ENCODE measurements at places on chromosomes 6 and 20.

GRCh38 chr20:48285656-48286055 is 500.4 kb upstream of the SULF2 start:
- no peaks in the 10 kb centered on the region for H3K36me3 ChIP-seq
- no peak for DNase-seq
- peaks cover 38% of the 10 kb centered on the region for H3K27me3 ChIP-seq
- H3K4me1 ChIP-seq = no peaks in the 10 kb centered on the region

DNA sequence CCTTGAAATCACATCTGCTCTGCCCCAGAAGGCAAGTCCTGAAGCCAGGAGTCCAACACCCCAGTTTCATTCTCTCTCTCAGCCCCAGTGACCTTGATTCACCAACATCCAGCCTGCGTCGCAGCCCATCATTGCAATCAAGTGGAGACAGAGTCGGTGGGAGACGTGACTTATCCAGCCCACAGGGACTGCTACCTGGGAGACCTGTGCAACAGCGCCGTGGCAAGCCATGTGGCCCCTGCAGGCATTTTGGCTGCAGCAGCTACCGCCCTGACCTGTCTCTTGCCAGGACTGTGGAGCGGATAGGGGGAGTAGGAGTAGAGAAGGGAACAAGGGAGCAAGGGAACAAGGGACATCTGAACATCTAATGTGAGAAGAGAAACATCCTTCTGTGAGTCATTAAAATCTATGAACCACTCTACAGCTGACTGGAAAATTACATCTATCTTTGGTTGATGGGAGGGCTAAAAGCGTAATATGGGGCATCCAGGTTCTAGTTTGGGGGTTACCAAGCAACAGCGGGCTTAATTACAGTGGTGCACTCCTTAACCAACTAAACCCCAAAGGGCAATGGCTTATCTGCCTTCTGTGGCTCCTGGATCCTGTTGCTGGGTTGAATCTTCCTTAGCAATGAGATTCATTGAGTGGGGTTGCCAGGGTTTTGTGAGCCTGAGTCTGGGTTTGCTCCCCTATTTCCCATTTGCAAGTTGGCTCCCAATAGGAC is 2.5 kb downstream of the LY6G6D start:
- H3K4me1 ChIP-seq = no peaks in the 10 kb centered on the region
- H3K36me3 ChIP-seq = no peaks in the 10 kb centered on the region
- no peaks in the 10 kb centered on the region for H3K27me3 ChIP-seq

GRCh38 chr6:155170519-155170918 is 93.3 kb upstream of the CLDN20 start:
- H3K4me3 ChIP-seq = no peak overlapping the region
- no peak overlapping the region for H3K27ac ChIP-seq
- DNase-seq = no peak
- H3K4me1 ChIP-seq = peaks cover 24% of the 10 kb centered on the region

DNA sequence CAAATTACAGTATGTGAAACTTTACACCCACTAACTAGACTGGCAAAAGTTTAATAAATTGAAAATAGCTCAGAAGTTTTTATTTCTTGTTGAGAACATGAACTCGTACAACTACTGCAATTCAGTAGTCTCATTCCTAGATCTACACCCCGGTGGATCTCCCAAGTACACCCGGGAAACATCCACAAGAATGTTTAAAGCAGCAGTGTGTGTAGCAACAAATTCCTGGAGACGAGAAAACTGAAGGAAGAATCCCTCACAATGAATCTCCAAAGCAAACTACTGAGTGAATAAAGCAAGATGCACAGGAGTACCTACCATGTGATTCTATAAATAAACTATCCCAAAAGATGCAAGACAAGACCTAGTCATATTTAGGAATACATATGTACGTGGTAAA is 954.0 kb upstream of the MAP3K7 start:
- H3K4me1 ChIP-seq = no peaks in the 10 kb centered on the region
- no peaks in the 10 kb centered on the region for H3K36me3 ChIP-seq
- DNase-seq = no peak
- H3K4me3 ChIP-seq = no peak overlapping the region
- no peak overlapping the region for H3K27ac ChIP-seq

GRCh38 chr6:131146865-131147264 is 11.6 kb downstream of the AKAP7 start:
- no peaks in the 10 kb centered on the region for H3K27me3 ChIP-seq
- H3K4me3 ChIP-seq = no peak overlapping the region
- H3K4me1 ChIP-seq = no peaks in the 10 kb centered on the region
- no peak for DNase-seq
- peaks cover 14% of the 10 kb centered on the region for H3K36me3 ChIP-seq

- H3K27me3 ChIP-seq = no peaks in the 10 kb centered on the region
- H3K4me3 ChIP-seq = no peak overlapping the region
- no peaks in the 10 kb centered on the region for H3K36me3 ChIP-seq
- H3K4me1 ChIP-seq = no peaks in the 10 kb centered on the region
- no peak overlapping the region for H3K27ac ChIP-seq
Measured at GRCh38 chr6:56772737-56773184, 130.1 kb upstream of the DST start.

DNA sequence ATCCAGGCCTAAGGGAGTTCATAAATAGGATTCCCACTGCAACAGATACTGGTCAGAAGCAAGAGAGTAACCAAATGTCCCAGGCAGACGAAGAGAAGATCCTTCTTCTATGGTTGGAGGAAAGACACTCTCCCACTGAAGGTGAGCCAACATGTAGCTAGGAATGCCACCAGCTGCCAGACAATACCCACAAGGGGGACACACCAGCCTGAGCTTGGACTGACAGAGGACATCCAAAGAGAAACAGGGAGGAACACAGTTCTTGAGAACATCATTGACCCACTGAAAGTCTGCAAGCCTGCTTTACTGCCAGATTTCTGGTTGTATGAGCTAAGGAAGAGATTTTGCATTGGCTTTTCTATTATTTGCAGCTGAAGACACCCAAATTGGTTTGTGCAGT is 80.1 kb downstream of the PXDC1 start:
- peaks cover 13% of the 10 kb centered on the region for H3K27me3 ChIP-seq
- no peaks in the 10 kb centered on the region for H3K36me3 ChIP-seq
- H3K4me3 ChIP-seq = no peak overlapping the region
- DNase-seq = no peak

DNA sequence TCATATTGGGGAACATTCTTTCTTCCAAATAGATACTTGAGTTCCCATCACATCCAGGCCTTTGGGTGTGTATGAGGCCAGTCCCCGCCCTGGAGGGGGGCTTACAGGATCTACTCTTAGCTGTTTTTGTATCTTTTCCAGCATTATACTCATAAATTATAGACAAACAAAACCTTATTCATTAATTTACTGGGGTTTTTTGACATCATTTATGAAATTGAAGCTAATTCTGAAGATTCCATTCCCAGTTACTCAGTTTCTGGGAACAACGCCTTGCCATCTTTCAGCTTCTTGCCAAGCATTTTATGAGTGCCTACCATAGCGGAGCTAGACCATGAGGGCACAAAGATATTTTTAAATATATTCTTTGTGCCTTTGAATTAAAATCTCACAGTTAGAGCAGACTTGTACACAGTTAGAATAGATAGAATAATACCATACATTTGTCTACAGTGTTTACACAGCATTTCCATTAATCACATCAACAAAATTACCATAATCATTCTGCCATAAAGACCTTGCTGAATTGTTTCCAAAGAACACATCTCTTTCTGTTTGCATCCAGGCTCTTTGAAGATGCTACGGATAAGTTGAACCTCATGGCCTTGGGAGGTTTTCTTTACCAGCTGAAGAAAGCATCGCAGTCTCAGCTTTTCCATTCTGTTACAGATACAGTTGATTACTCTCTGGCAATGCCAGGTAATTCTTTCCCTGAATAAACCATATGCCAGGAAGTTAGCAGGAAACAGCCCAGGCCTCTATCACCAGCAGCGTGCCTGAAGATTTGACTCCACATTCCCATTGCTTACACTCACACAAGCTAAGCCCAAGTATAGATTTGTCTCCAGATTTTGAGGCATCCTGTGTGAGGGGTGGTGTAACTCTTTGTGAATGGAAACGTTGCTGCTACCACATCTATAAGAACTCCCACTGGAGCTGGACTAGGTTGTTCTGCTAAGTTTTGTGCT is 75.4 kb upstream of the PBOV1 start:
- H3K36me3 ChIP-seq = no peaks in the 10 kb centered on the region
- no peaks in the 10 kb centered on the region for H3K4me1 ChIP-seq
- H3K27me3 ChIP-seq = peaks cover 17% of the 10 kb centered on the region
- DNase-seq = no peak
- no peak overlapping the region for H3K27ac ChIP-seq

- no peak overlapping the region for H3K27ac ChIP-seq
- no peaks in the 10 kb centered on the region for H3K4me1 ChIP-seq
- DNase-seq = no peak
- H3K4me3 ChIP-seq = no peak overlapping the region
Measured at GRCh38 chr6:22221211-22221610, 75.6 kb downstream of the PRL start.

GRCh38 chr6:84425971-84426705 is 198.7 kb upstream of the CEP162 start:
- H3K27ac ChIP-seq = no peak overlapping the region
- H3K27me3 ChIP-seq = no peaks in the 10 kb centered on the region
- H3K4me1 ChIP-seq = no peaks in the 10 kb centered on the region
- no peak overlapping the region for H3K4me3 ChIP-seq

- no peak for DNase-seq
- H3K4me1 ChIP-seq = no peaks in the 10 kb centered on the region
- no peaks in the 10 kb centered on the region for H3K27me3 ChIP-seq
- no peaks in the 10 kb centered on the region for H3K36me3 ChIP-seq
- H3K27ac ChIP-seq = no peak overlapping the region
- H3K4me3 ChIP-seq = no peak overlapping the region
Measured at GRCh38 chr20:39268491-39268951, 306.4 kb downstream of the DHX35 start.

- DNase-seq = no peak
- H3K4me1 ChIP-seq = no peaks in the 10 kb centered on the region
- H3K27me3 ChIP-seq = no peaks in the 10 kb centered on the region
- H3K27ac ChIP-seq = no peak overlapping the region
Measured at GRCh38 chr6:91575032-91575431, 988.2 kb upstream of the MAP3K7 start.

DNA sequence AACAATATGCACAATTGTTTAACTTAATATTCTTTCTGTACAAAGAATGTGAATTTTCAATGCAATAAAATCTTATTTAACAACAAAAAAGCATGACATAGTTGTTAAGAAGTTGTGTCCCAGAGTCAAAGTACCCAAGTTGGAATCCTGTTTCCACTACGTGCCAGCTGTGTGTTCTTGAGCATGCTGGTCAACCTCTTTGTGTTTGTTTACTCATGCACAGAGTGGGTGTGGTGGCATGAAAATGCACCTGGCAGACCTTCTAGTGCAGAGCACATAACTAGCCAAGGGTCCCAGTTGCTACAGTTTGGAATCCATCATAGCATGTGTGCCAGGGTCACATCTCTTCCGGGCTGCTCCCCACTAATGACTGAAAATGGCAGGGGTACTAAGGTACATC is 24.7 kb upstream of the MOCS1 start:
- peaks cover 6% of the 10 kb centered on the region for H3K27me3 ChIP-seq
- H3K27ac ChIP-seq = no peak overlapping the region

- no peak for DNase-seq
- no peaks in the 10 kb centered on the region for H3K4me1 ChIP-seq
- no peaks in the 10 kb centered on the region for H3K36me3 ChIP-seq
- H3K27me3 ChIP-seq = no peaks in the 10 kb centered on the region
- no peak overlapping the region for H3K27ac ChIP-seq
Measured at GRCh38 chr6:37669306-37669705, 28.4 kb downstream of the MDGA1 start.

DNA sequence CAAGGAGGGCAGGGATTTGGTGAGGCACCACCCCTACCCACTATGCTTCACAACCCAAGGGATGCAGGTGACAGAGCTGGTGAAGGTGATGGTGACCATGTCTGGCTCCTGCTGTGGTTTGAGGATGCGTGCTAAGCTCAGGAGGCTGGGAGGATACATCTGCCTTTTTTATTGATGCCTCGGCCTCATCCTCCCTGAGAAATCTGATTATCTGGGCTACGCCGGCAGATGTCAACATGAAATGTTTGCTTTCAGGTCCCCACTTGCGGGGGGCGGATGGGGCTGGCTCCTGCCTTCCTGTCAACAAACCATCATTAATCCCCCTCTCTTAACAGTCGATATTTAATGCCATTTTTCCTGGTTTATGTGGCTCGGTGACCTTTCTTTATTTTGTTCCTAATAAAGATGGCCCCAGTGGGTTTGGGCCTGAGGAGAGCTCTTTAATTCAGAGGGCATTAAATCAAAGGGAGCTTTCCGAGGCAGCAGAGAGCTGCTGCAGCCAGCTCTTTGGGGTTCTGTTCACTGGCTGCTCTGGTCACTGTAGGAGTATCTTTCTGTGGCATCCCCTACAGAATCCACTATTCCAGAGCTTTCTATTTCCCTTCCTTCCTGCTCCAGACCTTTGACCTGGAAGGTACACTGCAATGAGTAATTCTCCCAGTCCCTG is 33.5 kb upstream of the LRFN2 start:
- H3K27me3 ChIP-seq = peaks cover 24% of the 10 kb centered on the region
- no peaks in the 10 kb centered on the region for H3K4me1 ChIP-seq
- no peak overlapping the region for H3K27ac ChIP-seq
- H3K36me3 ChIP-seq = no peaks in the 10 kb centered on the region
- no peak overlapping the region for H3K4me3 ChIP-seq

DNA sequence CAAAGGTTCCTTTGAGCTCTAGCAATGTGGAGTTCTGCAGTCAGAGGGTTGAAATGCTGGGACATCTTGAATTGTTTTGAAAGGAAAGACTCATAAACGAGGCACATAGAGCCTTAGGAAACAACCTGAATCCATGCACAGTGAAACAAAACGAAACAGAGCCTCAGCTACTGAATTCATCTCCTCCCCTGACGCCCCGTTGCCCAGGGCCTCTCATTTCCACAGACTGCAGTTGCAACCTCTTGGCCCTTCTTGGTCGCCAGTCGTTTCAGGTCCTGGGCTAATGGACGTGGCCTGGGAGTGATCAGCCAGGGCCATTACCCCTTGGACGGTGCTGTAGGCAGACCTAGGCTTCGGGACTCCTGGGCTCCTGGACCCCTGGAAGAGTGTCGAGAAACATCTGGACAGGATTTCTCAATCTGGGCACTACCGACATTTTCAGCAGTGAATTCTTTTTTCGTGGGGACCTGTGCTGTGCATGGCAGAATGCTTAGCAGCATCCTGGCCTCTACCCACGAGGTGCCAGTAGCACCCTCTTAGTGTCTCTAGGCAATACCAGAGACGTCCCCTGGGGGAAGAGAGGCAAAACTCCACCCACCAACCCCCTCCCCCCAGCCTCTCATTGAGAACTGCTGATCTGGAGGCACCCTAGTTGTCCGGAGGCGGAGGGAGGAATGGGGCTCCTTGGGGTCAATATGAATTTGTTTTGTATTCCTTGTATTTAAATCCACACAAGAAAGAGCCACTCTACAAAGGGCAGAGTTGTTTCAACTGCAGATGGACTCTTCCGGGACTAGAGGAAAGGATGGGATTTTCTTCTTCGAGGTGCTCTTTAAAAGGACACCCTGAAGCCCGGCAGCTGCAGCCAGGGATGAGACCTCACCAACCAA is 50.2 kb downstream of the TMEM242 start:
- H3K4me1 ChIP-seq = peaks cover 9% of the 10 kb centered on the region
- no peaks in the 10 kb centered on the region for H3K27me3 ChIP-seq
- peak; percentile 21 for DNase-seq
- H3K36me3 ChIP-seq = no peaks in the 10 kb centered on the region
- H3K4me3 ChIP-seq = peak overlapping the region; percentile 94
